Naive thymus-derived CD8-positive, alpha-beta T cell (primary cell): ENCODE measurements at places on chromosomes 5 and 9.

DNA sequence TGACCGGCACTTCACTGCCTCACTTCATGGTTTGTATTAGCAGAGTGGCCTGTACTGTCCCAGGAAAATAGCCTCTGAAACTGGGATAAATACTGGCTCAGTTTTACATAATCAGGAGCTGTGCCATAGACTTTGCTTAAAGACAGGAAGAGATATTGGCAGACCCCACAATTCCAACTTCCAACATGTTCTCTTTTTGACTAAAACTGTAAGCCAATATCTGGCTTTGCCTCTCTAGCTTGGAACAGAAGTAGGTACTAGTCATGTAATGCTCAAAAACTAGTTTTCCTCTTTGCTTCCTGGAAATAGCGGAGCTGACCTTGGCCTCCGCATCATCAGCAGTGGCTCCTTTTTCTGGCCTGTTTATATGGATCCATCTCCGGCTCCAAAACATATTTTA is 276.9 kb downstream of the CDH9 start:
- no peak for DNase-seq

GRCh38 chr5:3954199-3954598 is 358.6 kb downstream of the IRX1 start:
- DNase-seq: no peak

DNA sequence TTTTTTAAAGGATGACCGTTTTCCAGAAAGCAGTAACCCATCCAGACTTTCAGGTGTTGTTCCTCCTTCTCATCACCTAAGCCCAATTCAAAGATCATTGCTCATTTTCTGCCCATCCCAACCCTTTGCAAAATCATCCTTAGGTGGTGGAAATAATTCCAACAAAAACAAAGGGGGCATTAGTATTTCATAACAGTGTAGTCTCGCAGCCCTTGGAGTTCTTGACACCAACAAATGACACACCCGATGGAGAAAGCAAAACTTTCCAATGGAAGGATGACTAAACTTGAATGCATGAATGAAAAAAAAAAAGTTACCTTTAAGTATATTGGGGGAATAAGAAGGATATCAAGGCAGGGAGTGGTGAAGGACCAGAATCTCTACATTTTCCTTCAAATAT is 117.0 kb downstream of the PAPPA start:
- no peak for DNase-seq

- DNase-seq: peak; percentile 23
Observed at GRCh38 chr5:139823757-139824355, 28.2 kb downstream of the PSD2 start.

- peak; percentile 12 for DNase-seq
Observed at GRCh38 chr9:74770508-74771261, 117.0 kb downstream of the TRPM6 start.

DNA sequence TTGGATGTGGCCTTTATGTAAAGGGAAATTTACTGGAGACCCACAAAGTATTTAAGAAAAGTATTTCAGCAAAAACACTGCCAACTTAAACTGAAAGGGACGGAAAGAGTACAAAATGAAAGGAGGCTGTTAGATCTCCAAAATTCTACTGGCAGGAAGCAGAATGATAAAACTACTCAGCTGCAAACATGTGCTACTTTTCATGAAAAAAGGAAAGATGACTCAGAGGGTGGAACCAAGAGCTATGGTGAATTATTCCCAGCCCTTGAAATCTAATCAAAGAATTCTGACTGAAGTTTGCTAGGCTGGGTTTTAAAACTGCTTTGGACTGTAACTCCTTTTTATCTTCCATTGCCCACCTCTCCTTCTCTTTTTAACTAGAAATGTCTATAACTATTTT is 58.6 kb upstream of the ZBED3 start:
- DNase-seq: no peak
